ENCODE measurements at places on chromosomes 7 and 10.

DNA sequence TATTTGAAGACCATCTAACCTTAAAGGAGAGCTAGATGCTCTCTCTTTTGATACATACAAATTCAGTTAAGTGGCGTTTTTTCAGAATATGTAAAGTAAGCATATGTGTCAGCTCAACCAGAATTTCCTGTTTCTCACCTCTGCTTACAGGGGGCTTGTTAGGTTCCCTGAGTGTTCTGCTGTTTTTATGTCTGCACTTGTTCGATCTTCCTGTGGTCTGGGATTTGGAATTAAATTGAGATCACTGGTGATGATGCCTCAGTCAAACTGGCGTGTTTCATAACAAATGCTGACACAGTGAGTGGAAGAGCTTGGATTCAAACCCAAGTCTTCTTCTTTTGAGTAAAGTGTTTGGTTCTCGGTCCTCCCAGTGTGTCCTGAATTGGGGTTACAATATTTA is 348.3 kb upstream of the AKR1E2 start:
- DNase-seq, result peak; percentile 14

DNA sequence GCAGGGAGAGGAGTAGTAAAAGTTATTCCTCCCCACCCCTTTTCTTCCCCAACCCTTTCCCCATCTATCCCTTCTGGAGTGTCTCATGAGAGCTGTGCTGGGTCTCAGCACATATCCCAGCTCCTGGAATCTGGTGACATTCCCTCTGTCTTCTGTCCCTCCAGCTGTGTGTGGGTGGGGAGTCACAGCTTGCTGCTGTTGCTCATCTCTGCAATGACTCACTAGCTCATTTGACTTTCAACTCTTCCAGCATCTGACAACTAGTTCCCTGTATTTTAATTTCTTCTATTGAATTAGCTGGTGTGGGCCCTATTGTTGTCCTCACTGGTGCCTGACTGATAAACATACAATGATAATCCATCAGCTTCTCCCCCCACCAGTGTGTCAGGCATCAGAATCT is 198.9 kb upstream of the AUTS2 start:
- DNase-seq, result no peak

DNA sequence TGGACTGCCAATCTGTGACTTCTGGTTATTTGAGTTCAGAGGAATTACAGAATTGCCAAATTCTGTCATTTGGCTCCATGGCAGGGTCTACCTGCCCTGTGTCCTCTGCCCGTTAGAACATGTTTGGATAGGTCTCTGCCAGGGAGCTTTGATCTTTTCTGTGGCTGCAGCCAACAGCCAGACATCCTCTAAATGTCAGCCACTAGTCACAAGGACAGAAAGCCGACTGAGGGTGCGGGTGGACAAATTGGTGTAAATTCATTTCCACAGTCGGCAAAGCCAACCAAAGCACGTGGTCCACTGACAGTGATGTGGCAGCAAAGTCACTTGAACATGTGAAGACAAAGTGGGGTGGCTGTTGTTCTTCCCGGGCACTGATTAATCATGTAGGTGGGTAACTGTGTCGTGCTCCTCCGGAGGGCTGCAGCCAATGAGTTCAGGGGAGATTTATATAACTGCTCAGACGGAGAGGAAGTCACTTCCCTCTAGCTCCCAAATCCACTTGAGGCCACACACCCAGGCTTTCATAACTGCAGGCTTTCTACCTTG is 26.7 kb upstream of the CAMK1D start:
- DNase-seq, result no peak

GRCh38 chr10:4635388-4635787 is 190.6 kb upstream of the AKR1E2 start:
- no peak for DNase-seq

GRCh38 chr7:40833888-40834234 is 699.1 kb downstream of the SUGCT start:
- DNase-seq, result no peak

DNA sequence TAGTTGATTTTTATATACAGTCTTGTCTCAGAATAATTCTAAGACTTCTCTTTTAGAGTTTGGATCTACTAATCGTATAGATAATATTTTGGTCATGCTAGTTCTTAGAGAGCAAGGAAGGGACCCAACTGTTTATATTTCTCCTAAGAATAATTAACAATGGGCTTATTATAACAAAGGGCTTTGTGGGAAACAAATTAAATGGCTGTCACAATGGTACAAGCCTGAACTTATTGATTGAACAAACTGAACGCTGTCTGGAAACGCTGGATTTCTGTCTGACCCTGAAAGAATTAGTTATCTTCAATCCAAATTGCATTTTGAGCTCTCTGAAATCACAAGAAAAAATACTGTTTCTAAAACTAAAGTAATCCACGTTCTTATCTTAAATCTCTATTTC is 56.8 kb downstream of the CSTF2T start:
- no peak for DNase-seq

- DNase-seq, result no peak
Measured at GRCh38 chr7:55272328-55272727, 92.8 kb upstream of the LANCL2 start.

DNA sequence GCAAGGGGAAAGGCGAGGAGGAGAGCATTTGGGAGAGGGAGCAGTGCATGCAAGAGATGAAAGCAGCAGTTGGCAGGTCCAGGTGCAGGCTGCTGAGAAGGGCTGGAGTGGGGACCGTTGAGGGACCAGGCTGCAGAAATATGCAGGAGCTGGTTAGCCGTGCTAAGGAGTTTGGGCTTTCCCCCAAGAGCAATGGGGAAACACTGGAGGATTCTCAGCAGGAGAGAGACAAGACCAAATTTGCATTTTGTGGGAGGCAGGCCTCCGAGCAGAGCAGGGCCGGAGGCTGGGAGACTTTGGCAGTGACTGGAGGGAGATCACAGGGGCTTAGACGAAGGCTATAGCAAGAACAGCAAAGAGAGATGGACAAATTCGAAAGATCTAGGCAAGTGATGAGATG is 11.8 kb downstream of the BTBD16 start:
- no peak for DNase-seq

GRCh38 chr7:90728568-90728967 is 132.4 kb downstream of the CDK14 start:
- DNase-seq, result peak; percentile 13

DNA sequence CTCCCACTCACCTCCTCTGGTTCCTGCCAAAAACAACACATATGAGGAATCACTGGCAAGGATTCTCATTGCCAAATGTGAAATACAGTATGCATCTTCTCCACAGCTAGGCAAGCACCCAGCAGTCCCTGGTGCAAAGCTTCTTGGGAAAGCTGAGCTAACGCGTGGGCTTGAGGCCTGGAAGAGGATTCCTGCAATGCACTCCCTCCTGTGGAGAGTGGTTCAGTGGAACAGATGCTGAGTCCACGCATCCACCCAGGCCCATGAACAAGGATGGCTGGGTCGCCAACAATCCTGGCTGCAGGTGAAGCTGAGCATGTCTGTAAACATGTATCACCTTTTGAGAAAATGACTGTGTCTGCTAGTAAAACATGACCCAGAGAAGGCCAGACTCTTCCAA is 113.2 kb upstream of the CHST15 start:
- no peak for DNase-seq

GRCh38 chr10:90930971-90931871 is 10.3 kb upstream of the ANKRD1 start:
- no peak for DNase-seq

GRCh38 chr7:8615019-8615418 is 181.6 kb downstream of the NXPH1 start:
- DNase-seq, result no peak

DNA sequence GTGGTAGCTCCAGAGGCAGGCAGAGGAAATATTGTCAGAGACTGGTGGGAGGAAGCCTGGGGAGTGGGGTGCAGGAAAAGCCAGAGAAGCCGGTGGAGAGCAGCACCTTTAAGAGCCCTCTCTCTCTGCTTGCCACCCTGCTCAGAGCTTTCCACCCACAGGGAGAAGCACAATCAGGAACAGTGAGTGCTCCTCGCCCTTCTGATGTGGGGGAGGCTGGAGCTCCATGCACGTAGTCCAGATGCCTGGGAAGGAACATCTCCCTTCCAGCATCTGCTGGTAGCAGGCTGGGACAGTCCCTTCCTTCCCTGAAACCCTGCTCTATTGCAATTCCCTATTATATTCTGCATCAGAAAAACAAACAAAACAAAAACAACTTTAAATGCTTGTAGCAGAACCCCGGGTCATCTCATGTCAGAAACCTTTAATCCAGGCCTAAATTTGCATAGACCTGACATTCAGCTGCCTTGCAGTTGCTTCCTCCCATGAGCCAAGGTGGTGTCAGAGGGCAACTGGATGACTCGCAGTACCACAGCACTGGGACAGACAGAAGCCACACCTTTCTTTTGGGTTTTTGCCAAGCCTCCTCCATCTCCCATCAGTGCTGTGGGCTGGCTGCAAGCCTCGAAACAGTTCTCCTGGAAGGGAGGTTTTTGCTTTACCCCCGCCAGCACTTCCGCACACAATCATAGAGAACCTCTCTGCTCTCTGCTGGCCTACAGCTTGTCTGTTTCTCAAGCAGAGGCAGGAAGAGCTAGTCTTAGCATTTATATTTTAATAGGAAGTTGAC is 13.1 kb downstream of the AVPI1 start:
- DNase-seq, result peak; percentile 52

DNA sequence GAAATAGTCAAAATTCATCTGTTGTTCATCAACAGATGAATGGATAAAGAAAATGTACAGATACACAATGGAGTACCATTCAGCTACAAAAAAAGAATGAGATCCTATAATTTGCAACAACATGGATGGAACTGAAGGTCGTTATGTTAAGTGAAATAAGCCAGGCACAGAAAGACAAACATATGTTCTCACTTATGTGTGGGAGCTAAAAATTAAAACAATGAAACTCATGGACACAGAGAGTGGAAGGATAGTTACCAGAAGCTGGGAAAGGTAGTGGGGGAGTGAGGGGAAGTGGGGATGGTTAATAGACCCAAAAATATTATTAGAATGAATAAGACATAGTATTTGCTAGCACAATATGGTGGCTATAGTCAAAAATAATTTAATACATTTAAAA is 70.0 kb upstream of the KCNMA1 start:
- DNase-seq, result no peak

GRCh38 chr7:101111261-101111660 is 15.6 kb upstream of the SERPINE1 start:
- DNase-seq, result no peak

GRCh38 chr7:100059251-100059739 is 9.7 kb downstream of the ZSCAN21 start:
- DNase-seq, result no peak

- no peak for DNase-seq
Measured at GRCh38 chr7:68807666-68808065, 790.6 kb upstream of the AUTS2 start.

- DNase-seq, result peak; percentile 87
Measured at GRCh38 chr10:22682237-22683139, 31.9 kb downstream of the PIP4K2A start.

- peak; percentile 49 for DNase-seq
Measured at GRCh38 chr7:152894295-152895170, 135.0 kb downstream of the ACTR3B start.

DNA sequence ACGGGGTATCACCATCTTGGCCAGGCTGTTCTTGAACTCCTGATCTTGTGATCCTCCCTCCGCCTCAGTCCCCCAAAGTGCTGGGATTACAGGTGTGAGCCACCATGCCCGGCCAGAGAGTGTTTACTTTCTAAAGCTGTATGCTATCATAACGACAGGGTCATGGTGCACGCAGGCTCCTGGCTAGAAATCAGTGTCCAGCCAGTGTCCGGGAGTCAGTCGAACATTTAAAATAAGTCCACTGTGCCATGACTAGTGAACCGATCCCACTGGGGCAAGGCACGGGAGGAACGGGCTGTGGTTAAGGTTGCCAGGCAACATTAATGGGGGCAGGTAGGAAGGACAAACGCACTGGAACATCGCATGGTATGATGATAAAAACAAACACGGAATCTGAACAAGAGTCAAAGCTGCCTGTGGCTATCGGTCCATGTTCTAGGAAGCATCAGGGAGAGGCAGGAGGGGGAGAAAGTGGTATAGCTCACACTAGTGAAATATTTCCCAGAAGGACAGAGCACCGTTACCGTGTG is 89.0 kb upstream of the SEPHS1 start:
- peak; percentile 38 for DNase-seq

GRCh38 chr7:91266689-91267090 is 2.5 kb downstream of the FZD1 start:
- peak; percentile 15 for DNase-seq

DNA sequence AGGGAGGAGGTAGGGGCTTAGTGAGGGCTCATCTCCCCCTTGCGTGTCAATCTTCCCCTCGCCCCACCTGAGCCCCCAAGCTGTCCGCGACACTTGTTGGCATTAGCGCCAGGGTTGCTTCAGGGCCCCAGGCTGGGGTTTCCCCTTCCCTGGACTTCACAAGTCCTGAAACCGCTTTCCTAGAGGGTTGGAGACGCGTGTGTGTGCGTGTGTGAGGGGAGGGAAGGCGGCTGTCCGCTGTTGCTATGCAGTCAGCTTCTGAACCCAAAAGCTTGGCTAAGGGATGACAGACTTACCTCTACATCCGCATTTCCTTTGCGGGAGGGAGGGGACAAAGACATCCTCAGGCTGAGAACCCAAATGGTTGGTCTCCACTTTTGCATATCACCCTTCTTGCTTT is 803 bp downstream of the GOLGA7B start:
- DNase-seq, result peak; percentile 86

DNA sequence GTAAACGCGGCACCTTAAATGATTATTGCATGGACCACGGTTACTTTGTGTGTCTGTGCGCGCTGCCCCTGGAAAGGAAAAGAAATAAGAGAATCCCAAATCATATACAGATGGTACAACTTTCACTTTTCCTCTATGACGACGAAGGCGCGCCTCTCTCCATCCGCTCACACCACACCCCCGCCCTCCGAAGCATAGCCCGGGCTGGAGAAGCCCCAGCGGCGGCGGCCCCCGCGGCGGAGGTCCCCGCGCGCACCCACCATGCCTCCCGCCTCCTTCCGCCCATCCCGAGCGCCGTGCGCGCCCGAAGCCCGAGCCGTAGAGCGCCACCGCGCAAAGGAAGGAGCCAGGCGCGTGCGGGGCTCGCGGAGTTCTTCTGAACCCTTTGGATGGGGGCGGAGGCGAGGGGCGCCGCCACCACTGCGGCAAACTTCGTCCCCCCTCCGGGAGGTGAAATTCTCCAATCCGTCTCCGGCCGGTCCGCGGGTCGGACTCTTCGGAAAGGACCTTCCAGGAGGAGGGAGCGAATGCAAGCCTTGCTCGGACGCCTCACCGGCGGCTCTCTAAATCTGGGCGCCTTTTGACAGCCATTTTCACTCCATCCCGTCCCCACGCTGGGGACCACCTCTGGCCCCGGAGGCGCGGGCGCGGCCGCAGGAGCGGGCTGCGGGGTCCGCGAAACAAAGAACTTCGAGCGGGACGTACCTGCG is 588 bp downstream of the GLI3 start:
- DNase-seq, result peak; percentile 68

- peak; percentile 32 for DNase-seq
Measured at GRCh38 chr7:64045301-64046040, at the start of gene ZNF727. Gene ZNF727 (plus strand): TSS chr7:64045434. CDS start chr7:64045622, 188 bp downstream.

- DNase-seq, result peak; percentile 75
Measured at GRCh38 chr7:88546808-88547207, 212.7 kb upstream of the ZNF804B start.

DNA sequence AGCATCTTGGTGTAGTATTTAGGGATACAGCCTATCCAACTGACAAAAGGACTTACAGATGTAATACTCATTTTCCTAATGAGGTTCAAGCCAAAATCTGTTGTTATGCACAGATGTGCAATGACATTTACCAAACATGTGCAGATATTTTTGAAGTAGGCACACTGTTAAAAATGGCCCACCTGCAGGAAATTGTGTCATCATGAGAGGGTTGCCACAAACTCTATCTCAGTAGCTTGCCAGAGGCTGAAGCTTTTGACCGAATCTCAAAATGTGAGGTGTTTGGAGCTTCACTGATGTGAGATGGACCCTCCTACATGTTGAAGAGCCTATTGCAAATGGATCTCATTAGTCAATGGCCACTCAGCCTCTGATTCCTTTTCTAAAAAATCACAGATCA is 89.7 kb upstream of the CSTF2T start:
- no peak for DNase-seq
